NCI-H1436 (cell line): ENCODE measurements at places on chromosomes 1 and 21.

GRCh38 chr1:6703016-6703415, 1.4 kb upstream of the DNAJC11 start:
- DNase-seq = no peak

GRCh38 chr1:75233302-75233929, 99.2 kb downstream of the LHX8 start:
- peak; percentile 48 for DNase-seq

- no peak for DNase-seq
These were observed 288.2 kb downstream of the PTPRU start for GRCh38 chr1:29524285-29525065.

DNA sequence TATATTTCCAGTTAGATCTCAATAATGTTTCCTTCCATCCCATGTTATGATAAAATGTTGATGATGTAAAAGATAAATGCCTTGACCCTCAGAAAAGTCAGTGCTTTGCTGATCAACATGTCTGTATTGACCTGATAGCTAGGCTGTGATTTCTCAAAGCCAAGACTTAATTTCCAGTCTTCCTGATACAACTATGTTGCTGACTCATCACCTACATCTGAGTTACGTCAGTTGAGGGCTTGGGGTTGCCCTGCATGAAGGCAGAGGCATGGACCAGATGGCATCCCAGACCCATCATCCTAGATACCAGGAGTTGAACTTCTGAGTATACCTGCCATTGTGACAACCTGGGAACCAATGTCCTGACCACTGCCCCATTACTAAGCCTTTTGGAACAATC, 4.8 kb downstream of the LCE1D start:
- no peak for DNase-seq

- DNase-seq = peak; percentile 64
These were observed 57.7 kb upstream of the DPT start for GRCh38 chr1:168786476-168787330.

DNA sequence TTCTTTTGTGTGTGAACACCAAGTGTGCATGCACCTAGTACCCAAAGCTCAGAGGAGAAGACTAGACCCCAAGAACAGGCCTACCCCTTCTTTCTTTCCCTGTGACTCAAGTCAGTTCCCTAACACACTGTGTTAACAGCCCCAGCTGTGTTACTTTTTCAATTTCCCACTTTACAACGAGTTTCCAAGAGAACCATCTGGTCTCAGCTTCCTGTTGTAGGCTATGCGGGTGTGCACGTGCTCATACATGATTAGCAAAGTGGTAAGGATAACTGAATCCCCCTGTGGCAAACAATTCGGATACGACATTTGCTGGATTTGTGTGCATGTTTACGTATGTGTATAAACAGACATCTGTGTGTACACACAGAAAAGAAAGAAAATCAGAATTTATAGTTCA, 17.9 kb downstream of the IFNAR2 start:
- no peak for DNase-seq

GRCh38 chr1:229035748-229036082, 235.2 kb upstream of the RAB4A start:
- DNase-seq = no peak

GRCh38 chr1:161805399-161806197, 39.5 kb downstream of the ATF6 start:
- no peak for DNase-seq

DNA sequence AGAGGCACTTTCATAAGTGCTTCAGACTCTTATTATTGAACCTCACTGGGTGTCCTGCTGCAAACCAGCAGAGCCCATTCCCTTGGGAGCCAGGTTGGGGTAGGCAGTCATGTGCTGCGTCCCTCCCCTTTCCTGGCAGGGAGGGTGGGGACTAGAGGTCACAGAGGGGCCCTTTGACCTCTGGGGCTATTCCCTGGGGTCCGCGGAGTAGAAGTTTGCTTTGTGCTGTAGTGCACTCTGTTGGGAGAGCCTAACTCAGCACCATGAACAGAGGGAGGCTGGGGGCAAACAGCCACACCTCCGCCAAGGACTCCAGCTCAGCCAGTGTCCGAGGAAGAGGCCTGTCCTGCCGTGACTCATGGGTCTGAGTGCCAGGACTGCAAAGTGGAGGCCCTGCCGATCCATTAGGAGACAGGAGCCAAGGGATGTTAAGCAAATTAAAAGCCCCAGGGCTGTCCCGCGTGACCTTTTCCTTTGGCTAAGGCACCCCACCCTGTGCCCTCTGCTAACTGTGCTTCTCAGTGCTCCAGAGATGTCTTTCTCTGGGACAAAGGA, 3.0 kb upstream of the IGSF21 start:
- DNase-seq = no peak

DNA sequence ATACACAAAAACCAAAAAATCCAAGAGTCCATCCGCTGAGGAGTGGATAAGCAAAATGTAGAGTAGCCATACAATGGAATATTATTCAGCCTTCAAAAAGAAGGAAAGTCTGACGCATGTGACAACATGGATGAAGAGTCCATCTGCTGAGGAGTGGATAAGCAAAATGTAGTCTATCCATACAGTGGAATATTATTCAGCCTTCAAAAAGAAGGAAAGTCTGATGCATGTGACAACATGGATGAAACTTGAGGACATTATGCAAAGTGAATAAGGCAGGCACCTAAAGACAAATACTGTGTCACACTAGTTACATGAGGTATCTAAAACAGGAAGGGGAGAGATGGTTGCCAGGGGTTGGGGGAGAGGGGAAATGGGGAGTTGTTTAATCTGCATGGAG, 14.0 kb upstream of the IGSF21 start:
- DNase-seq = no peak

DNA sequence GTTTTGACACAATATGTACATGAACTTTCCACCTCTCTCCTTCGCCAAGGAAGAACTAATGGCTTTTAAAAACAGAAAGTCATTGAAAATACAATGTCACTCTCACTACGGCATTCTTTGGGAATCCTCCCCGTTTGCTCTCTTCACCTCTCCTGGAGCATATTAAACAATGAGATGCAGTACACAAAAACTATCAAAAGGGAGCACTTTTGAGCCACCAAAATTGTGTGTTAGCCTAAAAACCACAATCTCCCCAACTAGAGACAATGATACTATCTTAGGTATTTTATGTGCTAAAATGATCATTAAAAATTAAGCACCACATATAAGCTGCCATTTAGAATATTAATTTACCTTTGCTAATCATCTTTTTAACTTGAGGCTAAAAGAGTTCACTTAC, 425.5 kb downstream of the KCTD3 start:
- peak; percentile 51 for DNase-seq

GRCh38 chr1:42305639-42306038, 29.4 kb downstream of the FOXJ3 start:
- no peak for DNase-seq

GRCh38 chr1:35037206-35037605, 5.5 kb upstream of the ZMYM6 start:
- no peak for DNase-seq

GRCh38 chr1:201171063-201172036, 17.1 kb upstream of the TMEM9 start:
- peak; percentile 69 for DNase-seq

- DNase-seq = no peak
These were observed 4.7 kb downstream of the MYSM1 start for GRCh38 chr1:58695206-58695605.

DNA sequence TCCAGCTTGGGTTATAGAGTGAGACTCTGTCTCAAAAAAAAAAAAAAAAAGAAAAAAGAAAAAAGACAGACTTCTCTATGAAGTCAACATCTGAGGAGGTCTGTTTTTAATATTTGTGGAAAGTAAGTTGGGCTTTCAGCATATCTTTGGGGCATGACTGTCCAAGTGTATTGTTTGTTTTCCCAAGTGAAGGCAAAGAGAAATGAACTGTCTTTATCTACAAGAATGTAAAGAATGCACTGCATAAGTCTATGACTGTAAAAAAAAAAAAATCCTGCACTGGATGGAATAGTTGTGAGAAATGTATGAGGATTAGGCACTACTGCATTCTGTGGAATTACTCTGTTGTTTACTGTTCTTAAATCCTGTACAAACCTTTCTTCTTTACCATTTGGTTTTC, 45.6 kb upstream of the TMEM61 start:
- DNase-seq = no peak

DNA sequence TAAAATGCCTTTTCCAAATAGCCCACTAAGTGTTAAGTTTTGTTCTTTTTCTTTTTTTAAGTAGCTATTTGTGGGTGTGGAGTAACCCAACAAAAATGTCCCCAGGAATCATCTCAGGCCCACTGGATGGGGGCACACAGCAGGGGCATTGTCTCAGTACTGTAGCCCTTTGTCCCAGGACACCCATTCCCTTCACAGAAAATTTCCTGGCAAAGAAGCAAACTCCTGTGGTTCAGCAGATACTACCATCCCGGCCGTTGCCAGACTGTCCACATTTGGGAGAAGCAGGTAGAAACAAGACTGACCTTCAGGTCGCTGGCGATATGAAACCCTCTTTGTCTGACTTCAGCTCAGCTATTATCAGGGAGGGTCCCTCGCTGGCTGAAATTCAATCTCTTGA, 23.7 kb upstream of the SRRM1 start:
- no peak for DNase-seq

DNA sequence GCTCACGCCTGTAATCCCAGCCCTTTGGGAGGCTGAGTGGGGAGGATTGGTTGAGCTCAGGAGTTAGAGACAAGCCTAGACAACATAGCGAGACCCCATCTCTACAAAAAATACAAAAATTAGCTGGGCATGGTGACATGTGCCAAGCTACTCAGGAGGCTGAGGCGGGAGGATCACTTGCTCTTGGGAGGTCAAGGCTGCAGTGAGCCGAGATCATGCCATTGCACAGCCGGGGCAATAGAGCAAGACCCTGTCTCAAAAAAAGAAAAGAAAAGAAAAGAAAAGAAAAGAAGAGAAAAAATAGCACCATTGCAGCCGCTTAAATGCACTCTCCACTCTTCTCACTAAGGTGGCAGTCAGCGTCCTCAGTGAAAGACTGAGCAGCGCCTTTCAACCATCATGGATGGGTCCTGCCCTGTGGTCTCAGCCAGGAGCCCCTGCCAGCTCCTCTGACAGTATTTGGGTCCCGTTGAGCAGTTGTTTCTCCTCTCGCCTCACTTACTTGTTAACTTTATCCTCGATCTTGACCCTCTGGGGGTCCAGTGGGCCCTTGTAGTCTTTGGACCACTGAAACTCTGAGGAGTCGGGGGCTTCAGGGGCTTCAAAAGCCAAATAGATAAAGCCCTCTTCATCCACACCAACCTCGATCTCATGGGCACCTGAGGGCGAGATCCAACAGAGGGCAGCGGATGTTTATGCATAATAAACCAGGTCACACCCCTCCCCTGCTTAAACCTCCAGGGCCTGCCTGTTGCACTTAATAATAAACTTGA, 36.9 kb downstream of the MYOM3 start:
- DNase-seq = no peak

DNA sequence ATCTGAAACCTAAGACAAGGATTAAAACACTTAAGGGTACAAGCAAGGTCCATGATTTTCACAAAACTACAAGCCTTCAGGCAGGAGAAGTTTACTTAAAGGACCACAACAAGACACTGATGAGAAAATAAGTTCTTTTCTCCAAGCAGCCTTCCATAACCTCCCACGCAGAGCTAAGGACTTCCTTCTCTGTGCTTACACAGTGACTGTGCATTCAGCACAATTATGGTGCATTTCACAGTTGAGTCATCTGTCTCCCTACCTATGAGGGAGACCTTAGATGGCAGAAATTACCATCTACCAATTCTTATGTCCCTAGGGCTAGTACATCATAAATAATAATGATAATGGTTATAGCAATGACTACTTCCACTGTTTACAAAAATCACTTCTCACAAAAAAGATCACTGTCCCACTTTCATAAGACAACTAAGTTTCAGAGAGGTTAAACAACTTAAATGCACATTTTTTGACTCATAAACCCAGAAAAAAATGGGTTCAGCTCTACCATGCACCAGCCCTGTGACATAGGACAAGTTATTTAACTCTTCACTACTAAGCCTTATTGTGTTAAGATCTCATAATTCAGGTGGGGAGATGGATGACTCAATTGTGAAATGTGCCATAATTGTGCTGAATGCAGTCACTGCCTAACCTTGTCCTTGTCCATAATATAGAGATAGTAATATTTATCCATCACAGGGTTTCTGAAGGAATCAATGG, 45.3 kb downstream of the TARBP1 start:
- peak; percentile 21 for DNase-seq

- no peak for DNase-seq
These were observed 165.6 kb upstream of the POGK start for GRCh38 chr1:166673722-166674121.

DNA sequence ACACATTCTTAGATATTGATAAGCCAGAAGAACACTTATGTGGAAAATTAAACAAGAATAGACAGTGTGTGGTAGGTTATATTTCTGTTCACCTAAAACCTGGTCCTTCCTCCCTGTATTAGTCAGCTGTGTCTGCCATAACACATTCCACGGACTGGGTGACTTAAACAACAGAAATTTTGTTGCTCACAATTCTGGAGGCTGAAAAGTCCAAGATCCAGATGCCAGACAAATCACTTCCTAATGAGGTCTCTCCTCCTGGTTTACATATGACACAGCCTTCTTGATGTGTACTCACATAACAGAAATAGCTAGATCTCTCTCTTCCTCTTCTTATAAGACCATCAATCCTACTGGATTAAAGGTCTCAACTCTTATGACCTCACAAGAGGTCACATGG, 25.7 kb downstream of the JMJD4 start:
- no peak for DNase-seq

GRCh38 chr1:171845998-171846397, 4.7 kb downstream of the DNM3 start:
- no peak for DNase-seq

GRCh38 chr1:101330427-101331130, 93.8 kb downstream of the S1PR1 start:
- no peak for DNase-seq

GRCh38 chr1:40853113-40853884, 8.9 kb downstream of the CITED4 start:
- DNase-seq = no peak
